ENCODE measurements at places on chromosomes 6 and 20. TPM values are rescaled to one million over a fixed set of nuclear protein-coding genes. Genes with fewer than 3 reads are reported as not detected.

The CALHM6 gene
- not detected for total RNA-seq

The B3GALT4 gene
- total RNA-seq: 8.6 TPM

The NTSR1 gene
- total RNA-seq: 4.0 TPM

The SCRT2 gene
- 28.0 TPM for total RNA-seq

The TPBG gene
- 1.4 TPM for total RNA-seq

The SIRPB1 gene
- not detected for total RNA-seq

The DLK2 gene
- 2.2 TPM for total RNA-seq

The HNF4A gene
- total RNA-seq: not detected

The MCM8 gene
- 10.1 TPM for total RNA-seq

The ESF1 gene
- total RNA-seq: 16.1 TPM

The TEAD3 gene
- total RNA-seq: 50.0 TPM

The ULBP2 gene
- 5.4 TPM for total RNA-seq

The NMBR gene
- not detected for total RNA-seq

The ENPP4 gene
- total RNA-seq: 3.1 TPM

The RIPOR2 gene
- total RNA-seq: 82.2 TPM

The SLC17A3 gene
- not detected for total RNA-seq

The STMND1 gene
- total RNA-seq: not detected

The MATN4 gene
- not detected for total RNA-seq

The CDSN gene
- total RNA-seq: not detected

The MICB gene
- total RNA-seq: 3.6 TPM

The WFDC5 gene
- not detected for total RNA-seq

The ZNF391 gene
- 8.3 TPM for total RNA-seq

The FARS2 gene
- total RNA-seq: 14.2 TPM

The MARCKS gene
- 442 TPM for total RNA-seq

The GUCA1A gene
- total RNA-seq: 2.2 TPM

The CST4 gene
- not detected for total RNA-seq

The LAMA2 gene
- total RNA-seq: 2.4 TPM

The CLIC5 gene
- total RNA-seq: not detected
